ENCODE measurements at places on chromosomes 6 and 20.

- DNase-seq = no peak
Measured at GRCh38 chr20:1370548-1371110, 22.2 kb downstream of the FKBP1A start.

- no peak for DNase-seq
Measured at GRCh38 chr6:130473886-130474285, 108.1 kb downstream of the TMEM200A start.

GRCh38 chr20:59193325-59193724 is 29.7 kb downstream of the ZNF831 start:
- no peak for DNase-seq

GRCh38 chr6:142088858-142089216 is 43.9 kb upstream of the GJE1 start:
- no peak for DNase-seq

- DNase-seq = no peak
Measured at GRCh38 chr6:14092838-14093789, 24.5 kb upstream of the CD83 start.

- peak; percentile 1 for DNase-seq
Measured at GRCh38 chr6:134878136-134878535, 71.8 kb downstream of the ALDH8A1 start.

- no peak for DNase-seq
Measured at GRCh38 chr6:127186889-127187288, 68.4 kb downstream of the RSPO3 start.

DNA sequence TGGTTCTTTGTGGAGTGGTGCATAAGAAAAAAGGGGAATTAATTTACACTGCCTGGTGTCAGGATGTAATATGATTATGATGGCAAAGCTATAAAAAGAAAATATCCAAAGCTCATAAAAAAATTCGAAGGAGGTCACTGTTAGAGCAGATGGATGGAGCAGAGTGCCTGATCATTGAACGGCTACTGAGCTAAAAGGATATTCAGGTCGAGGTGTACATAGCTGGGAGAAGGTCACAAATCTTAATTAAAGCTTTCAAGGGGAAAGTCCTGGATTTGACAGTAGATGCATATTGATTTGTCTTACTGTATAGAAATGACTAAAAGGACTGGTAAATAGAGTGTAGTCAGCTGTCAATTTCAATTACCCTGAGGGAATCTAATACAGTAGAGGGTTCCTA is 84.4 kb downstream of the PKIB start:
- DNase-seq = no peak

DNA sequence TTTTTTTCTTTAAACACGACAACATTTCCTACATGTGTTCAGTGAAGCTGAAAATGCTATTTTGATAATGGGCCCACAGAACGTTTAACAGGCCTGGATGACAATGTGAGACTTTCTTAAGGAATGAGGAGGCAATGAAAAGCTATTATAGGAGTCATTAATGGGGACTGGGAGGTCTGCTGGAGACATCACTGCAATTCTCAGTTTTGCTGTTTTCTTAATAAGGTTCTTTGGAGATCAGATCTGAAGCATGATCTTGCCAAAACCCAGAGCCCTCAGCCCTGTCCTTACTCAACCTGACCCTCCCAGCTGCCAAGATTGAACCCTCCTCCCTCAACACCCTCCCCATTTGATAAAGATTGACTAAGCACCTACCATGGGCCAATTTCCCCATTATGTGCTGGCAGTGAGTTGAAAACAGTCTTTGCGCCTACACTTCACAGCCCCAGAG is 353.1 kb downstream of the MAFB start:
- DNase-seq = no peak

GRCh38 chr20:47663354-47664067 is 121.8 kb downstream of the SULF2 start:
- DNase-seq = peak; percentile 28

- no peak for DNase-seq
Measured at GRCh38 chr20:14282140-14282539, 55.3 kb downstream of the FLRT3 start.

DNA sequence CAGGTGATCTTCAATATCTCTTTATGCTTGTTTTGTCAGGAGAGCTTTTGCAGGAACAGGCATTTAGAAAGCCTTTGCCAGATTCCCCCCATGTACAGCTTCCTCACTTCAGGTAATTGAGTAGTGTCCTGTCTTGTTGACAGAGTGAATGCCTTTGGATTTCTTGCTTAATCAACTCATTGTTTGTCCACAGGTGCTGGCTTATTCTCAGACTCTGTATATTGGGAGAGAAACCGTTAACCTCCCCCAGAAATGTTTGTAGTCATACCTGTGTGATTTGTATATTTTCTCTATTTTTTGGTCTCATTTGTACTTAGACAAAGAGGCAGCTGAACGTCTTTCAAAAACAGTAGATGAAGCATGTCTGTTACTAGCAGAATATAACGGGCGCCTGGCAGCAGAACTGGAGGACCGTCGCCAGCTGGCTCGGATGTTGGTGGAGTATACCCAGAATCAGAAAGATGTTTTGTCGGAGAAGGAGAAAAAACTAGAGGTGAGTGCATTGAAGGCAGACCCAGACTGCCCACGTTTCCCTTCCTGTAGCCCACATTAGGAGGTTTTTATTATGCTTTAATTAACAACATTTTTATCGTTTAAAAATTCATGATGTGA is 32.3 kb downstream of the RPRD1B start:
- DNase-seq = no peak

DNA sequence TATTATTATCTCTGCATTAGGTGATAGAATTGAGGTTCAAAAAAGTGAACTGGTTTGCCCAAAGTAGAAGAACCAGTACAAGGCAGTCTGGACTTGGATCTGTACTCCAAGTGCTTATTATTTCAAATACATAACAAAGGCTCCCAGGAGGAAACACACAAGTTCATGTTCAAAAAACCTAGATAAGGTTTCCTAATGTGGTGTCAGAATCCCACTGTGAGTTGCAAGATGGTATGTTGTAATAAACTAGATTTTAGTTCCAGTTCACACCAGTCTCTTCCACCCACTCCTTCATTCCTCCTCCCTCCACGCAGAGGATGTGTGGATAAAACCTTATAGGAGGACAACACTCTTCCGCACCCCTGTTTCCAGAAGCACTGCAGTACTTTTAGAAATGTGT is 42.8 kb downstream of the KIAA0319 start:
- no peak for DNase-seq

DNA sequence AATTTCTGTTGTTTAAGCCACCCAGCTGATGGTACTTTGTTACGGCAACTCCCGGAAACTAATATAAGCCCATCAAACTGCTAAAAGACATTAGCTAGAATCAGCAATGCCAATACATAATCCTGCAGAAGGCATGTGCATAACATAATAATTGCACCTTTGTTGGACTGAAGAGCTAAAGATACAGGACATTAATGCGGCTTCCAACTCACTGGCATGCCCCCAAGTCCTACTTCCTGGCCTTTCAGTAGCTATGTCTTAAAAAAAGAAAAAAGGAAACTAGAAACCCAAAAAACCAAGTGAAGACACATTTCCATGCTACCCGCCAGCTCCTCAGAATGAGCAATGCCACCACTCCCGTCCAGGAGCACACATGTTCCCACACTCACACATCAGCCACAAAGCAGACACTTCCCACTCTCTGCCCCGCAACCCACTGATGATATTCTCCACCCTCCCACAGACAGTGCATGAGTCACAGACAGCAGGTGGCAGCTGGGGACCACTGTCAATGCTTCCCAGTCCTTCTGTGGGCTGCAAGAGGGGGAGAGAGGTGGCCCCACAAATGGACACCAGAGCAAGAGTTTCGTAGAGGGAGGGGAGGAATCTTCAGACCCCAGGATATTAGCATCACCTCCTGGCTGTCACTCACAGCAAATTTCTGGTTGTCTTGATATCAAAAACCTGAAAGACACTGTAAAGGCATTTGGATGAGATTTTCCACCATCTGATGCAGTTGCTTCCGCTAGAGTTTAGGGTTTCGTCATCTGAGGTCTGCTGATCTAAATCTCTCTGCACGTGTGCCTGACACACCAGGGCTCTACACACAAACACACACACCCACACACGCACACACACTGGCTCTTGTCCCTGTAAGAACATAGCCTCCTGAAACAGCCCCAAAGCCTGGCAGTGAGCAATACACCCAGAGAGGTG is 32.8 kb downstream of the GFOD1 start:
- DNase-seq = no peak

GRCh38 chr6:28383235-28384142 is 16.1 kb downstream of the ZSCAN12 start:
- peak; percentile 89 for DNase-seq

DNA sequence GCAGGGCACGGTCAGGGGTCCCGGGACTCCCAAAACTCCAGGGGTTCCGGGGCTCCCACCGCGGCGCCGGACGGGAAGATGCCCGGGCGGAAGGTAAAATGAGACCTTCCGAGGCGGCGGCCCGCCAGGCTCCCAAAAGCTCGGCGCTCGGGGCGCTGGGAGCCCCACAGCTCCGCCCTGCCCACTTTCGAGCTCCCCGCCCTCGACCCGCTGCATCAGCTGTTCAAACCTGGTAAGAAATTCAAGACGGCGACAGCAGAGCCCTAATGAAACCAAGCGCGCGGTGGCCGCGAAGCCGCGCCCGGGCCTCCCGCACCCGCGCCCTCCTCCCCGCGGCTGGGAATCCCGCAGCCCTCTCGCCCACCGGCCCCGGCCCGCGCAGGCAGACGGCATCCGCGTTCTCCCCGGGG is 369 bp downstream of the SLC4A11 start:
- DNase-seq = no peak

GRCh38 chr20:7496394-7496991 is 443.8 kb downstream of the HAO1 start:
- DNase-seq = no peak

All from SW 1271 (cell line).